ENCODE measurements at places on chromosomes 12 and 14. TPM values are rescaled to one million over a fixed set of nuclear protein-coding genes. Genes with fewer than 3 reads are reported as not detected.

MORN3 gene
- 0.19 TPM for total RNA-seq

DNA sequence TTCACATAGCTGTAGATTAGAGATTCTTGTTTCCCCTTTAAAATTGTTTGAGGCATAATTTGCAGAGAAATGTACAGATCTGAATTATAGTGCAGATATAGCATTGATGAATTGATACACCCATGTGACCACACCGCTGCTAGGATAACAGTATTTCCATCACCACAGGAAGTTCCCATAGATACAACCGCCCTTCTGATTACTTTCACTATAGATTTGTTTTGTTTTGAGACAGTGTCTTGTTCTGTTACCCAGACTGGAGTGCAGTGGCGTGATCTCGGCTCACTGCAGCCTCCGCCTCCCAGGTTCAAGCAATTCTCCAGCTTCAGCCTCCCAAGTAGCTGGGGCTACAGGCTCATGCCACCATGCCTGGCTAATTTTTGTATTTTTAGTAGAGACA lies 8.8 kb upstream of the ASPG start:
- no peak for DNase-seq

GRCh38 chr12:89135976-89136634 lies 216.2 kb downstream of the DUSP6 start:
- no peak for DNase-seq

DNA sequence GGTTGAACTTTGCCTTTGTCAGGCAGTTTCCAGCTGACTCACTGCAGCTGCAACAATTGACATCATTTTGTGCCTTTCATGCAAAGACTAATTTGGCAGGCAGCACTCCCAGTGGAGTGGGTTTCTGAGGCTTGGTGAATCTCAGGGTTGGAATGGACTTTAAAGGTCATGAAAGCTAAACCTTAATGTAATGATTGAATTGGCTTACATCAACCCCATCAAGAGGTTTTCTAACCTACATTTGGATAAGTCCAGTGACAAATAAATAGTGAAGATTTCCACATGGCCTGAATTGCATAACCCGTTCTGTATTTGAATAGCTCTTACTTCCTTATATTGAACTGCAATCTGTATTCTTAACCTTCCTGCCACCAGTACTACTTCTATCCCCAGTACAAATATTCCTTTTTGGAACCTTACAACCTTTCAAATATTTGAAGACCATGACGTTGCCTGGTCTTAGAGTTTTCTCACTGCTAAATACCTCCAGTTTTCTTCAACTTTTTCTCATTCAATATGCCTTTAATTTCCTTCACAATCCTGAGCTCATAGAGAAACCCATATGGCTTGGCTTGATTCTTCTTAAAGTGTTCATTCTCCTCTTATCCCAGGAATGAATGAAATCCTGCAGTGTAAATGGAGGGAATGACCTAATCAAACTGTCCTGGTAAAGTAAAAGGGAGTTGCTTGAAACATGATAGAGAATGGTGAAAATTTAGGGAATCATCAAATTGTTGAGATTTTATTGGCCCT lies 168.1 kb upstream of the NOVA1 start:
- DNase-seq: peak; percentile 30

Data from neural progenitor cell (in vitro differentiated cells).